ENCODE measurements at places on chromosomes 1 and 21. TPM values are rescaled to one million over a fixed set of nuclear protein-coding genes. Genes with fewer than 3 reads are reported as not detected.

CHI3L1 gene
- not detected for total RNA-seq

RIMKLA gene
- 1.3 TPM for total RNA-seq

DNA sequence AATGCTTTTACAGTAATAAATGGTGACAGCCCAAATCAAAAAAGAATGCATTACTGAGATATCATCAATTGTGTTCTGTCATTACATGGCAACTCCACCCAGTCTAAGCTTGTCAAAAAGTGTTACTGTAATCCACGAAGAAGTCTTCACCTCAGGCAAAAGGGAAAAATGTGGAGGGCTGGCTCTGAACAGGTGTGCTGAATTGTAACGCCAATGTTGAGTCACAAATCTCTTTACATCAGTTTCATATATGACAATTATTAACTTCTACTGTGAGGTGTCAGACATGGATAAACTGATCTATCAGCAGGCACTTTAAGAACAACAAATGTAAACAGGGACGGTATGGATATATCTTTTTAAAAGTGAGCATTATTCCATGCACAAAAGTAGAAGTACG lies 98.5 kb upstream of the DMRTA2 start:
- no peak for DNase-seq

DNA sequence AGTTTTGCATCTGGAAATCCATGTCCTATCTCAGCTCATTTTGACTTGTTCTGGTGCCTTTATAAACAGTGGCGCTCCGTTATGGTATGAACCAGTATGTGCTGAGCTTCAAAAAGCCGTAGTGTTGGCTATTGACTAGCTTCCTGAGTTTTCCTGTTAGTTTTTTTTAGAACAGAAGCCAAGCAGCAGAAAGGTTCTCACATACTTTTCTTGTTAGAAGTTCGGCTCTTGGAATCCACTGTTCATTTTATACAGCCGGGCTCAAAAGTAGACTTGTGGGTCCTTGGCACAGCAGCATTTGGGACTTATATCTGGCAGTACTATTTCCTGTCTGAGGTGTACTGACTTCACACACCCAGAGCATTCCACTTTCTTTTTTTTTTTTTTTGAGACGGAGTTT lies 63.8 kb downstream of the TBCE start:
- no peak for DNase-seq

DNA sequence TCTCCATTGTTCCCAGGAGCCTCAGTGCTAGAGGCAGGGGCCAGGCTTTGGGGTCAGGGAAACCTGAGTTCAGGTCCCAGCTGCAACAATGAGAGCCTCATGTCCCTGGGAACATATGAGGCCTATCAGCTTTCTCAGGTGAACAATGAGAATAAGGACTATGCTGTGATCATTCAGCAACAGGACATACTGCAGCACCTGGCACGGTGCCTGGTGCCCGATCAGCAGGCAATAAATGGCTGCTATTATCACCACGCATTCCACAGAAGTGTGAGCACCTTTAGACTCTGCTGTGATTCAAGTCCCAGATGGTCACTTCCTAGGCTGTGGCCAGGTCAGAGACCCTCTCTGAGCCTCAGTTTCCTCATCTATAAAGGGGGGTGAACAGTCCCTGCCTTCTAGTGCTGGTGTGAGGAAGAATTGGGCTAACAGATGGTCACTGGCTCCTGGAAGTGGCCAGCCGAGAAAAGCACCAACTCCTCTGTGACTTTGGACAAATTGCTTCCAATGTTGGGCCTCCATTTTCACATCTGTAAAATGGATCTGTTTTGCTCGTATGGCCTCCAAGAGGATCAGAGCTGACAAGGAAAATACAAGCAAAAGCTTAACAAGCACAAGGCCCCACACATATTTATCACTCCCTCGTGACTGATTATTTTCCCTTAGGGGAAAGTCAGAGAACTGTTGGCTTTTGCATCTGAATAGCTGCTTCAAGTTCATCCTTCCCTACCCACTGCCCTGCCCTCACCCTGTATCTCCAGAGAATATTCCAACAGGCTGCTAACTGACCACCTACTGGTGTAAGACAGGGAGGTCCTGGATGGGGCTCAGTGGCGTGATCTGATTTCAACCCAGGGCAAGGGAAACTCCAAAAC lies 1.1 kb downstream of the SLC5A9 start:
- peak; percentile 45 for DNase-seq

SLFNL1 gene
- 0.52 TPM for total RNA-seq

NES gene
- 7.4 TPM for total RNA-seq

SPRR4 gene
- total RNA-seq: not detected

All from Calu3 (cell line).